ENCODE measurements at places on chromosomes 5 and 9.

DNA sequence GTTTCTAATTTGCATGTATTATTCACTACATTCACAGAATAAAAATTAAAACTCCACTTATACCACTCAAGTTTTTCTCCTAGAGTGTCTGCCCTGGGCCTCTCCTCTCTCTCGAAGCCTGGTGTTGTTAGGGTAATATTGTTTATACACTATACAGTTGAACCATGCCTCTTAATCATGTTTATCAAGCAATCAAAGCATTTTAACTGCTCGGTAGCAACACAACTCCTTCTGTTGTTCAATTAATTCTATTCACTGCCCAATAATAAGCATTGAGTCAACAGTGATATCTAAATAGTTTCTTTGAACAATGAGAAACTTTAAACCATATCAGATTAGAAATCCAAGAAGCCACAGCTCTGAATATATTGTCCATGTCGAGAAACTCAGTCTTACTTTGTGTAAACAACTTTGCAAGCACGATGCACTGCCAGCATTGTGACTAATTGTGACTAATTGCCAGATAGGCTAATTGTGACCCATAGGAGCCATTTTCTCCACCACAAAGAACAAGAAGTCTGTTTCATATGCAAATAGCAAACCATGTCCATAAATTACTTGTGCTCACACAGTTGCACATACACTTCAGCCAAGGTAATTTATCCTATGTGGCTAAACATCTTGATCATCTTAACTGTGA, at the start of gene DNAH5:
TSS of gene DNAH5 (minus strand) at position 129 of the 640 bp plus-strand sequence. CDS start 250 bp downstream, outside the sequence.
- no peak for DNase-seq

- DNase-seq = no peak
These were observed 111.2 kb upstream of the PTGER4 start for GRCh38 chr5:40568548-40568947.

- no peak for DNase-seq
These were observed 6.6 kb upstream of the RMND5B start for GRCh38 chr5:178123966-178124925.

- DNase-seq = no peak
These were observed 4.3 kb downstream of the B4GALT1 start for GRCh38 chr9:33162721-33163311.

- DNase-seq = peak; percentile 3
These were observed 67.1 kb downstream of the KLF4 start for GRCh38 chr9:107422189-107423185.

DNA sequence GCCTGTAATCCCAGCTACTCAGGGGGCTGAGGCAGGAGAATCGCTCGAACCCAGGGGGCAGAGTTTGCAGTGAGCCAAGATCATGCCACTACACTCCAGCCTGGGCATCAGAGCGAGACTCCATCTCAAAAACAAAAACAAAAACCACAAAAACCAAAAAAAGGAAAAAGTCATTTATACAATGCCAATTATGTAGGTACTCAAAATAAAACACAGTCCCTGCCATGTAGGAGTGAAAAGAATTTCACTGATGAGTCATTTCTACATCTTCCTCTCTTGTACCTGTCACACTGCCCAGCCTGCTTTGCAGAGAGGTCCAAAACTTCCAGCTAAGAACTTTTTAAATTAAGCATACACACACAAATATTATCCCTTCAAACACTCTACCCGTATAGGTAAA, 215.8 kb downstream of the EPB41L4A start:
- no peak for DNase-seq

DNA sequence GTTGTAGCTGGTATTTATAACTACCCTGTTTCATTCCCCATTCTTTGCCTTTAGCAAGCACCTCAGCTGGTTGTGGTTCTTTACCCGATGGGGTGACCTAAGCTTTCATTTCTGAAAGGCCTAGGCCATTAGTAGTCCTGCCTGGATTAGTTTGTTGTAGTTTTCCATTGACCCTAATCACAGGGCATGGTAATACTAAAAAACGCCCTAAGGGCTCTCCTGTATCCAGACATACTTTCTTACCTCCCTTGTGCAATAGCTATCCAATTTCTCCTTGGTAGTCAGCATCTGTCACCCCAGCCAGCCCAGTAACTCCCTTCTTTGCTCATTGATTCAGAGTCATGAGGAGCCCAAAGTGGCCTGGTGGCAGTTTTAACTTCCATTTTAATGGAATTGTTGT, 24.0 kb downstream of the TMOD1 start:
- DNase-seq = no peak

DNA sequence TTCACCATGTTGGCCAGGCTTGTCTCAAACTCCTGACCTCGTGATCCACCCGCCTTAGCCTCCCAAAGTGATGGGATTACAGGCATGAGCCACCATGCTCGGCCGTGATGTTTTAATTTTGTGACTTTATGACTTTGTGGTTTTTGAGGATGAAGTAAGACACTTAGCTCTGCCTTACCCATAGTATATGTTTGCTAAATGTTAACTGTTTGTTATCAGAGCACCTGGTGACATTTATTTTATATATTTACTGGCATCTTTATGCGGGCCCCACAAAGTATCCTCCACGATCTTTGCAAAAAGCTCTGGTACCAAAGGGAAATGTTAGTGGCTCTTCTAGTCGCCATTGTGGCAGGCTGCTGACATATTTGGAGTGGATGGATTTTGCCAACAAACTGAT, 6.7 kb downstream of the SLC23A1 start:
- DNase-seq = no peak

GRCh38 chr5:109982966-109983534, 293.3 kb downstream of the MAN2A1 start:
- DNase-seq = no peak

- DNase-seq = no peak
These were observed 19.4 kb upstream of the FBP2 start for GRCh38 chr9:94613003-94613402.

GRCh38 chr9:127660886-127661741, 45.7 kb upstream of the CFAP157 start:
- no peak for DNase-seq

- peak; percentile 32 for DNase-seq
These were observed 70.2 kb upstream of the ALDH1A1 start for GRCh38 chr9:73023025-73023541.

DNA sequence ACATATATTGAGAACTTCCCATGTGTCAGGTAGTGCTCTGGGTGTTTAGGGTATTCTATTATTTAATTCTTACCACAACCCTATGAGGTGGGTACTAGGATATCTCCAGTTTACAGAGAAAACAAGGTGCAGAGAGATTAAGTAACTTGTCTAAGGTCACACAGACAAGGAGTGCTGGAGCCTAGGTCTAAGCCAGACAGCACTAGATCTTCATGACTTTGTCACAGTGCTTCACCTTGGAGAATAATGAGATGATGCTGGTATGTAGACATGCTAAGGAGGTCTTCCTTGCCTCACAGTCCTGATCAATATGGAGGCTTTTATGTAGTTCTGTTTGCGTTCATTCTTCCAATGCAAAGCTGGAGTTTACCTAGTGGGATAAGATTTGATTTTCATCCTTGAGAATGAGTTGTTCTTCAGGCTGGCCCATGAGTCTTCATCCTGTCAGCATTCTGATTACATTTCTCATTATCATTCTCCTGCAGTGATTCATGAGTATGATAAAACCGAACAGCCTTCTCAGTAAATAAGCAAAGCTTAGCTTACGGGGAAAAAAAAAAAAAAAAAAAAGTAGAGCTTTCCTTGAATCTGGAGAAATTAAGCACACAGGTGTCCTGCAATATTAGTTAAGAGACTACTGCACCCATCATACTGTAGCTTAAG, 176.3 kb downstream of the C9orf152 start:
- DNase-seq = no peak

- DNase-seq = no peak
These were observed 22.6 kb upstream of the EMB start for GRCh38 chr5:50463726-50464125.

GRCh38 chr5:17012289-17012688, 76.2 kb upstream of the MYO10 start:
- no peak for DNase-seq

DNA sequence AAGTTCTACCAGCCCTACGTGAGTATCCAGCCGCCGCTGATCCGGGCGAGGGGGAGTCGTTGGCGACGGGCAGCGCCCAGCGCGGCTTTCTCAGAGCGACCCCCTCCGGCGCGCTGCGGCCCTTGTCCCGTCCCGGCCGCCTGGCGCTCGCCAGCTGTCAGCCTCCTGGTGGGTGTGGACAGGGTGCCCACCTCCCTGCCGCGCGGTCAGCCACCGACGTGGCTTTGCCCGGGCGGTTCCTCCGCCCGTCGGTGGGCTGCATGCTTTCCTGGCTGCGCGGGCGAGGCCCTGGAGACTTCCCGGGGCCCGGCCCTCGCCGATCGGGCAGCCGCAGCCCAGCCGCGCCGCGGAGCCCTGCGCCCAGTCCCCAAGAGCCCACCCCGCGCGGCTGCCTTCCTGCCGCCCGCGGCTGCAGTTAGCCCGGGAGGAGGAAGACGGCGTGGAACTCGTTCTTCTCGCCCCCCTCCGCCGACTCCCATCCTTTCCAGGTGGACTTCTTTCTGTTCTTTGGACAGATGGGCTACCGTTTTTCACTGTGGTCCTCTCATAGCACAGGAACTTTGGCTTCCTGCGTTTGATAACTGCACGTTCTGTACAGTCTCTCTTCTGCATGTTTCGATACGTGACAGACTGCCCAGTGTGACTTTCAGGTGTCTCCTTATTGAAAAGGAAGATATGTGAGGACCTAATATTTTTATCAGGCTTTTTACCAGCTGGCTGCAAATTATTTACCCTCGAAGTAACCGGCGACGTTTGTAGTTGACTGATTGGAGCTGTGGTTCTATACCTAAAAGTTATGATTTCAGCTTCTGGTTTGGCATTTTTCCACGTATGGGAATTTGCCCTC, 577 bp downstream of the AP3S1 start:
- no peak for DNase-seq

GRCh38 chr5:56167519-56167918, 65.6 kb downstream of the ANKRD55 start:
- no peak for DNase-seq

DNA sequence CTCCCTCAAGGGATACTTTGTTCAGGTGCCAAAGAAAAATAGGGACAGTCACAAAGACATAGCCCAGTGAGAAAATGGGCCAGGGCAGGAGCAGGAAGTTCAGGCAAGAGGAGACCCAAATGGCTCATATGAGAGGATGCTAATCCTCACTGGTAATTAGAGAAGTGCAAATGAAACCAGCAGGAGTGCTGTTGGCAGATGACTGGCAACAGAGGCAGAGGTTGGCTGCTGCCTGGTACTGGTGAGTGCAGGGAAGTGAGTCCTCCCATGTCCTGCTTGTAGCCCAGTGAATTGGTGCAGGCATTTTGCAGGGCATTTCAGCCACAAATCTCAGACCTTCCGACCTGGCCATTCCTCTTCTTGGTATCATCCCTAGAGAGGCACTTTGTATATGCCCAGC, 23.5 kb downstream of the ODF2 start:
- DNase-seq = no peak

GRCh38 chr5:82594097-82594496, 315.9 kb upstream of the RPS23 start:
- no peak for DNase-seq

- DNase-seq = no peak
These were observed 10.4 kb upstream of the FAM120AOS start for GRCh38 chr9:93463638-93464248.

DNA sequence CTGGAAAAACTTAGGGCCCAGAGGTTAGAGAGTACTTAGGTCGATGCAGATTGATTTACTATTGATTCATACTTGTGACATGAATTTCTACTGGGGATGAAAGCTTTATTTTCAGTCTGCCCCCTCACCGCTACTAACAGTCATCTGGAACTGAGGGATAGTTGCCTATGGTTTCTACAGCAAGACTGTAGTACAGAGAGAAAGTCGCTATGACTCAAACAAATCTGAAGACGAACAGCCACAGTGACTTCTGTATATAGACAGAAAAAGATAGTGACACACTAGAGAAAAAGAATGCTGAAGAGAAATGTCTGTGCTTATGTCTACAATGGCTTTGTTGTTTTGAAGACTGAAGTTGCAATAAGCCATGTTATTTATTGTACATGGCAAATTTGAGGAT, 17.3 kb downstream of the OR13D1 start:
- DNase-seq = no peak

- DNase-seq = no peak
These were observed 1.1 kb downstream of the PLK2 start for GRCh38 chr5:58458743-58459145.

DNA sequence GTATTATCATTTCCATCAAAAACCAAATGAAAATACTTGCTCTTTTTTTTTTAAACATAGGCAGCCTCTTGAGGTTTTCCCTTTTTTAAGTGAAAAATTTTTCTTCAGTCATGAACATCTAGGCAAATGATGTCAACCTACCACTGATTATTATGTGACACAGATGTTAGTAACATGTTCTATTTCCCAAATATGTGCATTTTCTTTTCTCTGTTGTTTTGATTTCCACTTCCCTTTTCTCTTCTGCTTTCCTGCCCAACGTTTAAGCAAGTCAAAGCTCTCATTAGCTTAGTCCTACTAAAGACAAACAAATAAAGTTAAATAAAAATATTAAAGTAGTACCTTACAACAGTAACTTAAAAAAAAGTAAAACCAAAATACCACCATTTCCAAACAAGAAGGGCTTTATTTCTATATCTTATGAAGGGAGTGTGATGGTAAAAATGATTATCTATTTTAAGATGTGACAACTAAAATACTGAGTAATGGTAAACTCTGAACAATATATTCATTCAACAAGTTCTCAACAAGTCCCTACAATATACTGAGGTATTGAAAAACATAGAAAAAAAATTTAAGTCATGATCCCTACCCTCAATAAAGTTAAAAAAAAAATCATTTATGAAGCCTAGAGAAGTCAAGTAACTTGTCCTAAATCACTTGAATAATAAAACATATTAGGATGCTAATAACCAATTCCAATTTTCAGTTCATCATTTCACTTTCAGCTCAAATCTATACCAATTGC, 9.4 kb downstream of the SLC38A9 start:
- DNase-seq = no peak

GRCh38 chr5:59025734-59026133, 442.9 kb downstream of the RAB3C start:
- DNase-seq = no peak

DNA sequence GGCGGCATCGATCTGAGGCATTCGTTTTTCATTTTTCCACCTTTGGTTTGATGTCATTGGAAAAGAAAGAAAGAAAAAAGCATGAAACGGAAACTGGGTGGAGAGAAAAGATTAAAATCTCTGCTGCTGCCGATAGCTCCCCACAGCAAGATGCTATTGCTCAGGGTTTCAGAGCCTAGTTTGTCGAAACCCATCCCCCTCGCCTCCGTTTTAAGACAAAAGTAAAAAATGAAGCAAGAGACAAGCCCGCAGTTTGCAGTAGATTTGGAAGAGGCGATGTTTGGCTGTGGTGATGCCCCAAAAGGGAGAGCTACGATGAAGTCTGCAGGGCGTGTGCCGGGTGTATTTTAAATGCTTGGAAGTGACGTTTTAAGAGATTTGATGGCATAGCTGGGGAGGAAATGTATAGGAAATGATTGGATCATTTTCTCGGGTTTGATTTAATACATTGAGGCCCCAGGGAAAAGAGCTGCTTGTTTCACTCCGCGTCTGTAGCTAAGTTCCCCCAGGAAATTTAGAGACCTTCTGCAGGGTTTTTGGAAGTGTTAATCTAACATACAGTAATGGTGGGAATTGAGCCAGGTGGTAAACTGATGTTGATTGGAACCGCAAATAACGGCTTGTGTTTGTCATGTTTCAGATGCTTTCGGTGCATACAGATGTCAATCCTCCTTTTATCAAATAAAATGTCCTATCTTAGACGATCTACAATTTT, 909 bp downstream of the NDFIP1 start:
- DNase-seq = no peak

- no peak for DNase-seq
These were observed 113.3 kb upstream of the ZNF608 start for GRCh38 chr5:124859556-124860290.

GRCh38 chr5:104347119-104347708, 784.6 kb upstream of the NUDT12 start:
- DNase-seq = no peak
